Foreskin keratinocyte (primary cell): ENCODE measurements at places on chromosomes 5 and 9. TPM values are rescaled to one million over a fixed set of nuclear protein-coding genes. Genes with fewer than 3 reads are reported as not detected.

FBXO4 gene
- 7.6 and 7.8 TPM in 2 replicates for total RNA-seq

DNA sequence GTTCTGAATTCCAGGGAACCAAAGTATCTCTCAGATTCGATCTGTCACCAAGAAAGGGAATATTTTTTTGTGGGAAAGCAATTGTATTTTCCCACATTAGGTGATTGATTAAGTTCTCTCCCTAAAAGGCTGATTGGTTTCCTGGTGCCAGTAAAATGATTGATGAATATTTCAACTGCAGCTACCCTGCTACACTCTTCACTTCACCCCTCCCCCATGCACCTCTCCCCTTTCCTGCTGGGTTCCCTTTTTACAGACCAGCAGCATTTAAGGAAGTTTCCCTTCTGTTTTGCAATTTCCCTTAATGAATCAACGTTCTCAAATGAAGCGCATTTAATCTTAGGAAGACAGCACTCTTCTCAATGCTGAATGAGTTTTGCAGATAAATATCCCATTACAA, 13.1 kb downstream of the NR6A1 start:
- DNase-seq: no peak

DNA sequence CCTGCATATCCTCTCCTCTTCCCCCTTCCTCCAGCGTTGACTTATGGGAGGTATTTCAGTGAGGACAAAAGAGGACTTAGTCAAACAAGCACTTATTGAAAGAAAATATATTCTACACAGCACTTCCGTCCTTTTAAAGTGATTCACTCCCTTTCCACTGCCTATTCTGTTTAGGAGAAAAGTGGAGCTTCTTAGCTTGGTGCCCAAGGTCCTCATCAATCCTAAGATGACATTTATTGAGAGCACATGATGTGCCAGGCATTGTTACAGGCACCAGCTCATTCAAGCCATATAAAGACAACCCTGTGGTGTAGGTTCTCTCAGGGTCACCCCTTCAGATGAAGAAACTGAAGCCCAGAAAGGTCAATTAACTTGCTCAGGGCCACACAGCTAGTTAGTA, 95.9 kb downstream of the KCNIP1 start:
- no peak for DNase-seq

- no peak for DNase-seq
These were observed 13.4 kb downstream of the ELOVL7 start for GRCh38 chr5:60830581-60831127.

GRCh38 chr9:34514816-34515215, 8.0 kb downstream of the ENHO start:
- no peak for DNase-seq

- no peak for DNase-seq
These were observed 29.9 kb downstream of the CD180 start for GRCh38 chr5:67166460-67167285.

- no peak for DNase-seq
These were observed 9.2 kb upstream of the RASA1 start for GRCh38 chr5:87258507-87258906.

OLFM1 gene
- 0.07 and 0.21 TPM in 2 replicates for total RNA-seq

DNA sequence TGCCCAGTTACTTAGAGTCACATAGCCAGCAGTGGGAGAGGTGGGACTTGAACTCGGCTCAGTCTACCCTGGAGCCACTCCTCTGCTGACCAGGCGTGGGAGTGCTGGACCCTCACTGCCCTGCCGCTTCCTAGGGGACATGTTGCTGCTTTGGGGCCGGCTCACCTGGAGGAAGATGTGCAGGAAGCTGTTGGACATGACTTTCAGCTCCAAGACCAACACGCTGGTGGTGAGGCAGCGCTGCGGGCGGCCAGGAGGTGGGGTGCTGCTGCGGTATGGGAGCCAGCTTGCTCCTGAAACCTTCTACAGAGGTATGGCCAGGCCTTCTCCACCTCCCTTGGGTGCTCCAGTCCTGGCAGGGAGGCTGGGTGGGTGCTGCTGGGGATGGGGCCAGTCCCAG, 3.4 kb upstream of the CACFD1 start:
- no peak for DNase-seq

GRCh38 chr5:120207129-120207528, 257.0 kb upstream of the PRR16 start:
- no peak for DNase-seq

PCDHA1 gene
- total RNA-seq: not detected in 2 replicates

DNA sequence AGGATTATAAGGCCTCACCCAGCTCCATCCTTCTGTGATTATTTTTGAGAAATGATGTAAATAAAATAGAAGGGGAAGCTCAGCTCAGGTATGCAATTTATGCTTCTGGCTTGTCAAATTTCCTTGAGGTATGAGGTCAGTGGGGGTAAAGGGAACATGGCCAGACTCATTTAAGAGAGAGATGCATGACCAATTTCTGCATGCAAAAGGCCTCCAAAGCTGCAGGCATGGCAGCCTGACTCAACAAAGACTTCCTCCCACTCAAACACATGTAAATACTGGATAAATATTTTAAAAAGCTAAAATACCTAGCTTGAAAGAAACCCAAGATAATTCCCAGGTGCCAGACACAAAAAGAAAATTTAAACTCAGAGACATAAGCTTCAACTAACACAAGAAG, 101.4 kb upstream of the SLC1A3 start:
- no peak for DNase-seq

DNA sequence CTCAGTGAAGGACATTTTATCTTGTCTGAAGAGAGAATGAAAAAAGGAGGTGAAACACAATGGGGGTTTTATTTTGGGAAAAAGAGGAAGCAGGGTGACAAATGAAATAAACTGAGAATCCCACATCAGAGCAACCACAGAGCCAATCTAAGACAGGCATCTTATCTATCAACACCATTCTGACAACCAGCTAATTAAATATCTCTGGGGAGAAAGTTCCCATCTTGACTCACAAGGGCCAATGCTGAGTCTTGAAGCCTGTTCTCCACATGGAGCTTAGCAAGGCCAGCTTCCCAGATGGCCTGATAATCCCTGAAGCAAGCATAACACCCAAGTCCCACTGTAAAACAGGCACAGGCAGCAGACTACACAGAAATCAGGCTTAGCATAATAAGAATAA, 30.4 kb downstream of the DPYSL3 start:
- no peak for DNase-seq

DRD1 gene
- total RNA-seq: not detected in 2 replicates

DNA sequence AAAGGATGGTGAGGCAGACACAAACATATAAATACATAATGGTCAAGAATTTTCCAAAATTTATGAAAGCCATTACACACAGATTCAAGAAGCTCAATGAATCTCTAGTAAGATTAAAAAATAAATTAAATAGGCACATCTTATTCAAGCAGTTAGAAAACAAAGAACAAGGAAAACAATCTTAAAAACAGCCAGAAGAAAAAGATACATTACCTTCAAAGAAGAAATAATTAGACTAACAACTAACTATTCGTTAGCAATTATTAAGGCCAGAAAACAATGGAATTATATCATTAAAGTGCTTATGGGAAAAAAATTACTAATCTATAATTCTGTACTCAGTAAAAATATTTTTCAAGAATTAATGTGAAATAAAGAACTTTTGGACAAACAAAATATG, 593.1 kb downstream of the EBF1 start:
- no peak for DNase-seq

ACTBL2 gene
- 0.04 TPM in 1 of 2 replicates, not detected in the other for total RNA-seq

DNA sequence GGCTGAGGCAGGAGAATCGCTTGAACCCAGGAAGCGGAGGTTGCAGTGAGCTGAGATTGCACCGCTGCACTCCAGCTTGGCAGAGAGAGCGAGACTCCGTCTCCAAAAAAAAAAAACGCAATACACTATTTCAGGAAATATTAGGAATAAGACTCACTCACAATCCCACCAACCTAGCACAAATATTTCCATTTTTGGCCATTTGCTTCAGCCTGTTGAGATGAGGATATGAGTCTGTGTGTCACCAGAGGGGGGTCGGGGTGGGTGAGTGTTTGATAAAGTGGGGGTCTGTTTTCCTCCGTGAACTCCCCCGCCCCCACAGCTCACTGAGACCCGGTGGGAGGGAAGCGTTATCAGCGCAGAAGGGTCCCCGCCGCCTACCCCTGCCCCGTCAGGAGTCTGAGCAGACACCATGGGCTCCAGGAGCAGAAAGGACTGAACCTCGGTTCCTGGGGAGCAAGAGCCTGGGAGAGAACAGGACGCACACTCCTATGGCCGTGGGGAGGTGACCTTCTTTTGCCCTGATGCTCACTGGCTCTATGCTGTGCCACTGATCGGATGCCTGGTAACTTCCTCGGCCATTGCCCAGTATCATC, 153.8 kb upstream of the PHYKPL start:
- no peak for DNase-seq

SCGB3A2 gene
- not detected in 2 replicates for total RNA-seq

GRCh38 chr5:141762790-141763368, 80.8 kb upstream of the ARAP3 start:
- no peak for DNase-seq

ELAVL2 gene
- 10.4 and 12.1 TPM in 2 replicates for total RNA-seq

MRPL22 gene
- total RNA-seq: 43.8 and 46.3 TPM in 2 replicates

GRCh38 chr9:131728961-131729360, 10.9 kb downstream of the RAPGEF1 start:
- no peak for DNase-seq

DMXL1 gene
- 9.2 and 9.4 TPM in 2 replicates for total RNA-seq

DNA sequence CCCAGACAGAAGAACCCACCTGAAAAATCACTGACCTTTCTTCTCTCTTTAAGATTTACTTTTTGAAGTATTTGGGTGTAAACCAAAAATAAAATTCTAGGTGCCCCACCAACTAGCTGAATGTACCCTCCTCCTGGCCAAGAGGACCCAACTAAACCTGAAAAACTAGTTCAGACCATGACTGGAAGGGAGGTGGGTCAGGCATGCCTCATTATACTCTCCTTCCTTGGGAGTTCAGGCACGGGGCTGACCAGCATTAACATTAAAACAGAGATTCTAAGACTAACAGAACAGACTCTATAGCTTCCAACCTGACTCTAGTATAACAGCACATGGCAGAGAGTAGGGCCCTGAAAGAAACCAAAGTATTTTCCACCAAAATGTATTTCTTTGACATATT, 61.4 kb downstream of the CERT1 start:
- no peak for DNase-seq

CMYA5 gene
- 0.11 and 0.20 TPM in 2 replicates for total RNA-seq
